Stimulated activated CD4-positive, alpha-beta T cell treated with anti-CD3 and anti-CD28 coated beads, TNF-alpha, amount 100 ng/mL, for 4 hours (primary cell): ENCODE measurements at places on chromosomes 5 and 9.

GRCh38 chr5:91079037-91079436, 304.1 kb downstream of the ARRDC3 start:
- no peak for DNase-seq

DNA sequence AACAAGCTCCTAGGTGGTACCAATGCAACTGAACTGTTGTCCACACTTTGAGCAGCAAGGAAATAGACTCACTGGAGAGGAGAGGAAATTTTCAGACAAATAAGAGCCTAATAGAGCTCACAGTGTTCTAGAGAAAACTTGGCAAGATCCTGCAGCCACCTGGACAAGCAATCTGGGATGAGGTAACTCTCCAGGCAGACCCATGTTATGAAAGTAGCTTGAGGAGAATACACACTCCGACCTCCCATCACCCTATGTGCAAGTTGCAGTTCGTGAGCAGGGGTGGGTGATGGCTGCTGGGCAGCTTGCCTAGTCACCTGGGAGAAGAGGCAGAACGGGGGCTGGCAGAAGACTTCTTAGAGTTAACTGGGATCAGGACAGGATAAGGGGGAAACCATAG, 102.2 kb downstream of the KLF4 start:
- no peak for DNase-seq

DNA sequence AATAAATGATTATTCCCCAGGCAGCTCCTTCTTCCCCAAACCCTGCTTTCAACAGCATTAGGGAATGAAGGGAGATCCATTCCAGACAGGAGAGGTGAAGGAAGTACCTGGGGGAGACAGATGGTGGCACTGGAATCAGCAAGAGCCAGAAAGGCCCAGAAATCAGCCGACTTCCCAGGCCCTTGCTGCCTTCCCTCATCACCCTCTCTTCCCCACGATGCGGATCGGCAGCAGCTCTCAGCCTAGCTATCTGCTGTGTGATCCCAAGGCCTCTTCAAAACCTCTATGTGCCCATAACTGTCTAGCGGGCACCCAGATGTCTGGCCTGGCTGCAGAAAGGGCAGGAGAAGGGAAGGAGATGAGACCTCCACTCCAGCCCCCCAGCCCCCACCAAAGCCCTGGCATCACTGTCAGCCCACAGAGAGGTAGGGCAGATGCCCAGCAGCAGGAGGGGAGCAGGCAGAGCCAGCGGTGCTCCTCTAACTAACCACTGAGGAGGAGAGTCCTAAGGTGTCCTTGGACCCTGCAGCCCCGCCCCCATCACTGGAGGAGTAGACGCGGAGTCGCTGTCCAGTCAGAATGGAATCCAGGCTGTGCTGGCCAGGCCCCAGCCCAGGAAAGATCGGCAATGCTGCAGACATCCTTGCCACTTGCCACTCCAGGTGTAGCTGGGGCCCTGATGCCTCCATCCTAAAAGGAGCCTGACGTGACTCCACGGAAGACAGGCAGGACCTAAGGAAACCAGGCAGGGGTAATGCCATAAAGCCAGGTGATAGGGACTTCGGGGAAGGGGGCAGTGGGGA, 12.7 kb downstream of the CNTFR start:
- no peak for DNase-seq

GRCh38 chr5:137155261-137156000, 343.7 kb downstream of the SPOCK1 start:
- DNase-seq = no peak

DNA sequence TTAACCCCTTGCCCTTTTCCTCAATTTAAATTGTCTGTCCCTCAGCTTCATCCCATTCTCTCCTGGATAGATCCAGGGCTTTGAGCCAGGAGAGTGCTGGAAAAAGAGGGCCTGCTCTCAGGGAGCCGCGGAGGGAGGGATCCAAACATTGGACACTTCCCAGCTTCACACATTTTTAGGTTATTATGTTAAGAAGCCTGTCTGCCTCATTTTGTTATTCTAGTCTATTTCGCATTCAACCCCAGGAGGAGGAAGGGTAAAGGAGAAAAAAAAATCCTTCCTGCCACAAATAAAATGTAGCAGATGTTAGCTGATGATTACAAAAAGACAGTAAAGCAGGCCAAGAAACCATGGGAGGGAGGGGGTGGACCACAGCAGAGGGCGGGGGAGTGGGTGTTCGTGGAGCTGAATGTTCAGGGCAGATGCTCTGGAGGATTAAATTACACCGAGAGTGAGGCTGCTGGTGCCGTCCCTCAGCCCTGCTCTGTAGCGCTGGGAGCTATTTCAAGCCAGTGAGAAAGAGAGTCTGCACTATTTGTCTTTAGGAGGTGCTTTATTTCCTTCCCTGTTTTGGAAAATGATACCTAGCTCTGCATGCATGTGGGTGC, 60.6 kb upstream of the ZFR start:
- DNase-seq = no peak

DNA sequence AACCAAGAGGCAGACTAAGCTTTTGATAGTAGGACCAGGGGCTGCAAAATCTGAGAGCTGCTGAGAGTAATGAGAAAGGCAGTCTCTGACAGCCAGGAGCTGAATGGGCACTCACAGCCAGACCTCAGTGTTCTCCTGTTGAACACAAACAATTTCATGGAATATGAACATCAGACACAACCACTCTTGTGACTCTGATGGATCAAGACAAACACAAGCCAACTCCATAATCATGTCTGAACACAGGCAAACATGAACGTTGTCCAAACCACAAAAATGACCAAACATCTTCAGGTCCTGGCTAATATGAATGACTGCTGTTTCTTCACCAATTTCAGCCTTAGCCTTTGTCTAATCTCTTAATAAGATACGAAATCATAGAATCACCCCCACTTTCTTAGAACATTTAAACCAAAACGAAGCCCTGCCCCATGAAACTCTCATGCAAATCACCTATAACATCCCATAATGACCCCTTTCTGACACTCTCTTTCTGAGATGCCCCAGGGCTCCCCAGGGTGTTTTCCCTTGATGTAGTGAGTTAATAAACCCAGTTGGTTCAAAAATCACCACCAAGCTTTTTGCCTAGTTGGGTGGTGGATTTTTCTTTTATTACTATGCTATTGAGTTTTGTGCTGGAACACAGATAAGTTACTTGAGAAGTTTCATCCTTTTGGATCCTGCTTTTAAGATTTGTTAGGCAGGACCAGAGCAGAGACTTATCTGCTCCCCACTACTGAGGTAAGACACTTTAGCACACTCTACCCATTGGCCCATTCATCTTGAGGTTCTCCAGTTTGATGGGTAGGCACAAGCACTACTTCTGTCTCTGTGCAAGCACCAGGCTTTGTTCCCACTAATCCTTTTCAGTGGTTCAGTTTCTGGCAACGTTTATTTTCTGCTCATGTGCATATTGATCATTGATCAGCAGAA, 5.9 kb upstream of the ERAP2 start:
- no peak for DNase-seq

- no peak for DNase-seq
Observed at GRCh38 chr5:178428341-178429155, 161.6 kb downstream of the COL23A1 start.

DNA sequence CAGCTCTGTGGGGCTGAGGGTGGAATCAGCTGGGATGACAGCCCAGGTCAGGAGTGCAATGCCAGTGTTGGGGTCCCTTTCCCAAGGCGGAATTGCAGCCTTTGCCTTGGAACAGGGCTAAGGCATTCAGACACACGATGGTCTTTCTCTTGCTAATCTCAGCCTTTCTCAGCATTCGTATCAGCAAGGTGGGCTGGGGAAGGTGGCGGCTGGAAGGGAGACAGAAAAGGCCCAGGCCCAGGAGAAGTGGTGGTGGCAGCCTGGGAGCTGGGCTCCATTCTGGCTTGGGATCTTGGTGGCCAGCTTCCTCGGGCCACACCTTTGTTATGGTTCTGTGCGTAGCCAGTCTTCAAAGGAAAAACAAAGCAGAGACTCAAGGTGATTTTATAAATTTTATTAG, 1.1 kb upstream of the ARHGEF28 start:
- DNase-seq = no peak

DNA sequence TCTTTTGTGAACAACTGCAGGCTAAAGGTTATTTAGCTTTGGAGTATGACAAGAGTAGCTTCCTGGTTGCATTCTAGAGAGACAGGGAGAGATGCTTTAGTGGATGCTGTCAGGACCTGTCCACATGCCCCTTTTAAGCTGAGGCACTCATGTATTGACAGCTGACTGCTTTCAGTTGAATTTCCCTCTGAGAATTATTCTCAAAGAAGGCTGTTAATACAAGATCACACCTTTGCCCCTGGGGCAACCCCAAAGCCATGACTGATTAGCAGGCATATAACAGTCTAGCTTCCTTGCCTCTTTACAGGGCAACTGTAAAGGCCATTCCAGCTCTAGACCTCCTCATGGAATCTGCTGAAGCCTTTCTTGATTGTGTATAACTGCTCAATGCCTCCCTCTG, 117.6 kb upstream of the ATP10B start:
- DNase-seq = no peak

DNA sequence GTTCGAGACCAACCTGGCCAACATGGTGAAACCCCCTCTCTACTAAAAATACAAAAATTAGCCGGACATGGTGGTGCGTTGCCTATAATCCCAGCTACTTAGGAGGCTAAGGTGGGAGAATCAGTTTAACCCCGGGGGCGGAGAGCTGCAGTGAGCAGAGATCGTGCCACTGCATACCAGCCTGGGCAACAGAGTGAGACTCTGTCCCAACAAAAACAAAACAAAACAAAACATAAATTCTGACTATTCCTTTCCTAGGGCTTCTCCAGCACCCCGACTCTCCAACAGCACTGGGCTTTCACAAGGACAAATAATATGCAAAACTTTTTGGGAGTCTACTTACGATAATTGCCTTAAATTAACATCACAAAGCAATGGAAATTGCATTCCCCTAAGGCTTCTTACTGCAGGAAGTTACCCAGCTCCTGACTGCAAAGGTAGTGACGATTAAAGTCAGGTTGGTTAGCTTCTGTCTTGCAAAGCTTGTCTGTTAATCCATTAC, 15.9 kb upstream of the CDKN2AIPNL start:
- no peak for DNase-seq

GRCh38 chr5:39218482-39219402, 621 bp downstream of the FYB1 start:
- DNase-seq = no peak

GRCh38 chr5:33824516-33825195, 67.1 kb downstream of the ADAMTS12 start:
- no peak for DNase-seq
